NCI-H82 (cell line): ENCODE measurements at places on chromosomes 11 and 22.

GRCh38 chr11:108063410-108063809, 54.7 kb downstream of the CUL5 start:
- no peak for DNase-seq

DNA sequence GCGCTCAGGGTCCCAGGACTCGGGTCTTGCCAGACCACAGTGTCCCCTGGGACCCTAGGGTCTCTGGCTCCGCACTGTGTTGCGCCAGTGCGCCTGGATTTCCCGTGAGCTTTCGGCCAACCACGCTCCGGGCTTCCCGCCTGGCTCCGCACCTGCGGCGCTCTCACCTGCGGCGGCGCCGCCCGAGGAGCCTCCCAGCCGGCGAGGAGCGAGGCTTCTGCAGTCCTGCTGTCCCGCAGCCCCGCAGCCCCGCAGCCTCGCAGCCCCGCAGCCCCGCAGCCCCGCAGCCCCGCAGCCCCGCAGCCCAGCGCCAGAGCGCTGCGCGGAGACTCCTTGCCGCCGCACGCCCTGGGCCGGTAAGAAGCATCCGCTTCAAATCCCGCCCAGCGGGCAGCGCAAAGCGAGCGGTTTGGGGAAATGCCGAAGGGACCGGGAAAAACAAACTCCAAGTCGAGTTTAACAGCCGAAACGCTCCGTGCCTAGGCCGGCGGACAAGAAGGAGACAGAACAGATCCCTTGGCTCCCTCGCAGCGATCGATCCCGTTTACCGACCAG, 939 bp downstream of the ALX4 start:
- no peak for DNase-seq

DNA sequence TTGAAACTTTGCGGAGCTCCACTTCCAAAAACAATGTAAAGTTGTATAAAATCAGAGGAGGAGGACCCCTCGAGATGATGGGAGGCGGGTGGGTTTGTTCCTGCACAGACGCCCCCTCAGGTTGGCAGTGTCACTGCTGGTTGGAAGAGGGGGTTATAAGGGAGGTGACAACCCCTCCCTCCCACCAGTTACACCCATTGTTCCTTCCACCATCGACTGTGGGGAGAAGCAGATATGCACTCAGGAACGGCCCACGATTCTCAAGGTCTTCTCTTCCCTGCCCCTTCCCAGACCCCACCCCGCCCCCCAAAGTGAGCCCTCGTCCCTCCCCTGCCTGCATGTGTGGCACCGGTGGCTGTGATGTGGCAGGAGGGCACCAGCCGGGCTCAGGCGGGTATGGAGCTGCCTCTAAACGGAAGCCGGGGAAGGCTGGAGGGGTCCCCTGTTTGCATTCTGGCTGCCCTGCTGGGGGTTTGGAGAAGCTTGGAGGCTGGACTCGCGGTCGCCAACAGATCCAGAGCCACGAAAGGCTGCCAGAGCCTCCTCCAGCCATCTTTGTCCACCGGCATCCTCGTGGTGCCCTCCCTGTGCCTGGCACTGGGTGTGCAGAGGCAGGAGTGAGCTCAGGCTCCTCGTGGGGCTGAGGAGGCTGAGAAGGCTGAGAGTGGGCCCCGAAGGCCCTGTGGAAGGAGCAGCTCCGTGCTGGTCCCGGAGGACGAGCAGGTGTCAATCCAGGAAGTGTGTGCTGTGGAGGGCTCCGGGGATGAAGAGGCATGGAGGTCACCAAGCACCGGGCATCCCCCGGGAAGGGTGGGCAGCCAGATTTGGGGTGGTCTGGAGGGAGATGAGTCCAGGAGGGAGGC, 778 bp downstream of the KDELR3 start:
- peak; percentile 24 for DNase-seq

GRCh38 chr11:19790831-19791552, 78.4 kb downstream of the NAV2 start:
- peak; percentile 5 for DNase-seq

GRCh38 chr11:94871491-94872185, 101.7 kb downstream of the CWC15 start:
- DNase-seq = no peak

DNA sequence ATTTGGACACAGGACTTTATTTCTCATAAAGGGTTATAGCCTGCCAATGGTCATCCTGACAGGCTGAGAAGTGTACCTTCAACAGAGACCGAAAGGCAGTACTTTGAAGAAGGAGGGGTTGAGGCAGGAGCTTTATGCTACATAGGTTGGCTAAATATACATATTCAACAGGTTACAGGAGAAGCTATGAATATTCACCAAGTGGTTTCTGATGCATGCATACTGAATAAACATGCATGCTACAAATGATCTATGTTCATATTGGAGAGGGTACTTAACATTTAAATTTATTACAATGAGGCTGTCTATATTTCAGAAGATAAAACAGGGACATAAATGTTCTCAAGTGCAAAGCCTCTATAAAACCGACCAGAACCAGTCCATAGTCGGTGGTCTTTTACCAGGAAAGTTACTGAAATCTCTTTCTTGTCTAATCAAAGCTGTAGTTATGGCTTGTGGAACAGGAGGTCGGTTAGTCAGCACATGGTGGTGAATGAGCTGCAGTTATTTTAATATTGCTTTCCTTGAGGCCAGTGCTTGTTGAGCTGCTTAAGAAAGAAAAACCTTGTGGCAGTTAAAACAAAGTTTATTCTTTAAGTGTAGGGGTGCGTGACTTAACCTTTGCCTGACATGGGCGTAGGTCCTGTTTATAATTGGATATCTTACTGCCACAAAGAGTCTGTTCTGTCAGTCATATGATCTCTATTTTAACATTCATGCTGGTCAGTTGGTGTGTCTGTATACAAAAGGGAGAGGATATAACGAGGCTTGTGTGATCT, 19.5 kb downstream of the CNTF start:
- DNase-seq = no peak
